ENCODE measurements at places on chromosomes 4 and X.

DNA sequence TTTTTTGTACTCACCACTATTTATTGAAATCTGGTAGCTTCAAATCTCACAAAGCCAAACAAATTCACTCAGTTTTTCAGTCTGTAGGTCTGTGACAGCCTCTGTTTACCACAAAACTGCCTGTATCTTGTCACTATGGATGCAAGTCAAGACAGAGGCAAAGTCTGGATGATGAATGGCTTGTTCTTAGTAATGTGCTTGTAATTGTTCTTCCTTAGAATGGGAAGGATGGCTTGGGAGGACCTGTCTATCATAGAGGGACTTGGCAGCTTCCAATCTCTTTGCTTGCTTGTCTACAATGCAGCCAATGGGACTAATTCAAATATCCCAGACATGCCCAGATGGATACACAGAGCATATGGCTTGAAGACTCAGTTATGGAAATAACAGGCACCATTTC, 141.2 kb upstream of the SCML1 start:
- no peak for DNase-seq

- no peak for DNase-seq
Measured at GRCh38 chr4:112173593-112174558, 28.6 kb downstream of the FAM241A start.

GRCh38 chr4:187478292-187479140, 517.1 kb upstream of the ZFP42 start:
- no peak for DNase-seq

DNA sequence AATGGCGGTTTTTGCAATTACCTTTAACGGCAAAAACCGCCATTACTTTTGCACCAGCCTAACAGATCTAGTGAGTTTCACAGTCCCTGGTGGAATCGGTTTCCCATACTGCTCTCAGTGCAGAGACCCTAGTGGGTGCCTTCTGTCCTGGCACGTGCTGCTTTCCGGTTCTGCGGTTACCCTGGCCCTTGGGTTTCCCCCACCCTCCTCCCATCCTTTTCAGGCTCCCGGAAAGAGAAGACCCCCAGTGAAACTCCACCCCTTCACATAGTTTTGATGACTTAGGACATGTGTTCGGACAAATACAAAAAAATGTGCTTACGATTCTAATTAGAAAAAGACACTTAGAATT, 36.9 kb downstream of the NLGN3 start:
- no peak for DNase-seq

DNA sequence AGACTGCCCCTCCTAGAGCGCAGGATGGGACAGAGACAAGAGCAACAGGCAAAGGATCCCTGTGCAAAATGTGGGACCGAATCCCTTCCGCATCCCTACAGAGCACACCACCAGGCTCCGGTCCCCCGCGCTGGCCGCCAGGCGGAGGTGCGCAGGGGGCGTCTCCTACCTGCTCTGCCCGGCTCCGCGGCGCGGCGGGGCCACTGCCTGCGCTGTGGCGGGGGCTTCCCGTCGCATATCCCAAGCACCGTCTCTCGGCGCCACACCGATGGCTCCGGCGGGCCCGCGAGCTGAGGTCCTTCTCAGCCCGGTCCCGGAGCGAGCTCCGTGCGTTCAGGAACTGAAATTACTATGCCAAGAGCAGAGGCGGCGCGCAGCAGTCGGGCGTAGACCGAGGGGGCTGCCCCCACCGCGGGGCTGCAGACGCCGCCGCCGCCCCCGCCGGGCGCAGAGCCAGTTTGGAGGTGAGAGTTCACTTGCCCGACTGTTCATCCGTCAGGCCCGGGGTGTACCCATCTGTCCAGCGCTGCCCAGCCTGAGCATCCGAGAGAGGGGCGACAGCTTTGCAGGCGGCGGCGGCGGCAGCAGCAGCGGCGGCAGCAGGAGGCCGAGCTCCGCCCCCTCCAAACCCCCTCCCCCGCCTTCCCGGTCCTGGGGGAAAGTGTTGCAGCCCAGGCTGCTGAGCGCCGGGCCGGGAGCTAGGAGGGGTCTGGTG, at the start of gene GPRIN3:
Gene GPRIN3, minus strand, starts transcription at position 355 of the 715 bp plus-strand sequence. CDS start 57,690 bp downstream, outside the sequence.
- peak; percentile 48 for DNase-seq

GRCh38 chrX:49165901-49166881, 3.6 kb downstream of the MAGIX start:
- peak; percentile 90 for DNase-seq
